ENCODE measurements at places on chromosomes 11 and 22.

- no peak for DNase-seq
Observed at GRCh38 chr11:92225568-92226330, 1.1 kb downstream of the FAT3 start.

GRCh38 chr11:35077709-35078469 lies 61.1 kb upstream of the CD44 start:
- no peak for DNase-seq

DNA sequence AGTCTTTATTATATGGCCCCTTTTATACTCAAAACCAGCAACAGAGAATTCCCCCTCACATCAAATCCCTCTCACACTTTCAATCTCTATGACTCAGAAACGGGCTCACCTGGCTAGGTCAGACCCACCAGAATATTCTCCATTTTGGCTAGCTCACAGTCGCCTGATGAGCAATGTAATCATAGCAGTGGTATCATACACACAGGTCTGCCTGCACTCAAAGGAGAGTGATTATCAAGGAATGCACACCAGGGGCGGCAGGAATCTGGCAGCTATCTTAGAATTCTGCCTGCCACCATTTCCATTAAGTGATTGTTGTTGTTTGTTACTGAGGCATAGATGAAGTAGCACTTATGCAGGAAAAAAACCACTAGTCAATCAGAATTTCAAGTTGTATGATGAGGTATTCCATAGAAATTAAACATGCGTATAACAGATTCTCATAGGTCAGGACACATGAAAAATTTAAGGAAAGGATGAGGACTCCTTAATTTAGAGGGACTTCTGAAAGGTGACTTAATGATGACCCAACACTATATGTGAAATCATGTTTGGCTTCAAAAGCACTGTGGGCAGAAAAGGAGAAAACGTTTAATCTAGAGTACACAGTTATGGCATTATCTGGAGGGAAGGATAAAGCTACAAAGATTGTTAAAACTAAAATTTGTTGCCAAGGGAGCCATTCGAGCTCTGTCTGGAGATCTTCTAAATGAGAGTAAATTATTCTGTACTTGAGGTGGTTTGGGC lies 185.8 kb upstream of the DDI1 start:
- DNase-seq = no peak

DNA sequence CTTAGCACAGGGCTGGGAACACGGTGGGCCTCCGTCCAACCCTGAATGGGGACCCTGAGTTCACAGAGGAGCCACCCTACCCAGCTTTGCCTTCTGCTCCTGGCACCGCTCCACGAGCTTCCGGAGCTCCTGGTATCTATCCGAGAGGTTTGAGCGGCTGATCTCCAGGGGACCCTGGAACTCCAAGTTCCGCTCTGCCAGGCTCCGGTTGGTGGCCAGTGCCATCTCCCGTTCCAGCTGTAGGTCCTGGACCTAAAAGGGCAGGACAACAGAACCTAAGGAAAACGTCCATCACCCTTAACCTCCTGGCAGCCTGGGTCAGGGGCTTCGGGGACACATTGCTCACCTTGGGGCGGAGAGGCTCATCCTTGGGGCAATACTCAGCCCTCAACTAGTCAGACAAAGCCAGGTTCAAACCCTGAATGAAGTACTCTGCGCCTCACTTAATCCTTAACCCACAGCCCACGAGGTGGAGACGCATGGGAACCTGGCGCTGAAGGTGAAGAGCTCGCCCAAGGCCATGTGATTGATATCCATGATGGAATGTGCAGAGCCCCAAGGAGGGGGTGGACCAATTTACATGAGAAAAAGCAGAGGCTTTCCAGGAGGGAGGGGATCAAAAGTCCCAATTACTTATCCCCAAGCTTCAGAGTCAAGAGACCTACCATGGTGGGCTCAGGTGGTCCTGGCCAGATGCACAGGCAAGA lies 27.1 kb downstream of the VPS37C start:
- DNase-seq = no peak

GRCh38 chr11:34273099-34273498 lies 84.7 kb downstream of the ABTB2 start:
- no peak for DNase-seq
